ENCODE measurements at places on chromosomes 11 and 22. TPM values are rescaled to one million over a fixed set of nuclear protein-coding genes. Genes with fewer than 3 reads are reported as not detected.
A peak's percentile ranks its signal among the peaks of the same experiment; 100 is the strongest.

DNA sequence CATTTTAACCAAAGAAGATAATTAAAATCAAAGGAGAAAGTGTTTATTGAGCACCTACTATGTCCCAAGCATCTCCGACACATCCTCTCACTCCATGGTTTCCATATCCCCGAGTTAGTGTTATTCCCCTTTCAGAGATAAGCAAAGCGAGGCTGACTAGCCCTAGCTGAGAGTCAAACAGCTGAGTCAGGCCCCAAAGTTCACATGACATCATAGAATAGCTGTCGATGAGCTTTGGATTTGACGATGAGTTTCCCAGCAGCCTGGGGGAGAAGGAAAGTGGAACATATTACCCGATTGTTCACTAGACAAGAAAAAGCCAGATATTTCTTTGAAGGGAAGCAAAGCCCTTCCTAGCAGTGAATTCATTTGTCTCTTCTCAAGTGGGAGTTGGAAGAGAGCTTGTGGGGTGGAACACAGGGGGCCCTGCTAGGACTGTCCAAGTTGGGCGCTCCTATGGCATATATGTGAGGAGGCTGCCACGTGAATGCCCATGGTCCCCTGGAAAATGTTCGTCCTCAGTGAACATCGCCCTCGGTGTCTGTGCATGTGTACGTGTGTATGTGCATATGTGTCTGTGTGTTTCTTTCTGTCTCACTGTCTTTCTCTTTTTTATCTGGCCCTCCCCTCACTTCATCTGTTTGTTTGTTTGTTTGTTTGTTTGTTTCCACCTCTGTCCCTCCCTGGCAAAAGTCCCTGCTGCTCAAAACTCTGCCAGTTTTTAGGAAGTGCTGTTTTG, 493 bp upstream of the CYTH4 start:
- no peak for DNase-seq

The RAPSN gene
- 0.05 TPM for polyA plus RNA-seq

The NOX4 gene
- not detected for polyA plus RNA-seq

The SCGB2A2 gene
- polyA plus RNA-seq: not detected

- DNase-seq: no peak
These were observed 68.5 kb downstream of the C2CD3 start for GRCh38 chr11:74102321-74102720.

- peak; percentile 48 for DNase-seq
These were observed 12.1 kb downstream of the OR10D3 start for GRCh38 chr11:124195189-124195734.

DNA sequence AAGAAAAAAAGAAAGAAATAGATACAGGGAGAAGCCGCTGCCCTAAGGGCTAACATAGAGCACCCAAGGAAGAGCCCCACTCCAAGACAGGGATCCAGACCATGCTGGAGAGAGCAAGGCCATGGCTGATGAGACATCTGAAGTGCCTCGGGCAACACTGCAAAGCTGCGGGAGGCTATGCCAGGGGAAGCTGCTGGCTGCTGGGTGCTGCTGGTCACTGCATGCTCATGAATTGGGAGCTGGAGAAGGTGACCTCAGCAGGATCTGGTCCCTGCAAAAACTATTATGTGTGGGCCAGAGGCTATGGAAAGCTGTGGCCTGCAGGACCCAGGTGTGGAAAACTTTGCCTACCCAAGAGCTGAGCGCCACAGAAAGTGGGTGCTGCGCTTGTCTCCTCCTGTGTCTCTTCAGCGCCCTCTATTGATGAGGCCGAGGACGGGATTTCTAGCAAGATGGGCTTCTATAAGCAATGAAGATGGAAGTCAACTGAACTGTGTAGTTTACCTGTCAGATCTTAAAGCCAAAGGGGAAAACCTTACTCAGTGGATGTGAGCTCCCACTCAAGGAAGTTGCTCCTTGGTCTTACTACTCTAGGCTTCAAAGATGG, 17.3 kb upstream of the SLC29A2 start:
- peak; percentile 70 for DNase-seq

GRCh38 chr11:116830184-116830912, 641 bp downstream of the APOC3 start:
- DNase-seq: no peak
